ENCODE measurements at places on chromosomes 7 and 10.

DNA sequence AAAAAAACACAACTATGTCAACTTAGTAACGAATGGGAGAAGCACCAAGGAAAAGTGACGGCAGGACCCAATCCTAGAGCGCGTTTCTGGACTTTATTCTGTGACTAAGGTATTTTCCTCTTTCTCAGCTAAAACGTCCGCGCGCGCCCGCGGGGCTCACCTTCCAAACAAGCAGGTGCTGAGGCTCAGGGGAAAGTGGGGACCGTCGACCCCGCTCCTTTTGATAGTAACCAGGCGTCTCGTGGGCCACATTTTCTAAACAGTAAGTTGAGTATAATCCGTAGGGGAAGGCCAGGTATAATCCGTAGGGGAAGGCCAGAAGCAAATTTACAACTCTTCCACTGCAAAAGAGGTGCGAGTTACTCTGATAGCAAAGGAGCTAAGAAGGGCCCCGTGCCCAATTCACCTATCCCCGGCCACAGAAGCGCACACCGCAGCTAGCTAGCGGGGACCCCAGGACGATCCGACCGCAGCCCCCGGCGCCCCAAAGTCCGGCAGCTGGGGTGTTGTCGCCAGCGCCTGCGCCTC, 743 bp downstream of the MKI67 start:
- DNase-seq = no peak

GRCh38 chr7:131583430-131583829, 27.0 kb upstream of the PODXL start:
- no peak for DNase-seq

DNA sequence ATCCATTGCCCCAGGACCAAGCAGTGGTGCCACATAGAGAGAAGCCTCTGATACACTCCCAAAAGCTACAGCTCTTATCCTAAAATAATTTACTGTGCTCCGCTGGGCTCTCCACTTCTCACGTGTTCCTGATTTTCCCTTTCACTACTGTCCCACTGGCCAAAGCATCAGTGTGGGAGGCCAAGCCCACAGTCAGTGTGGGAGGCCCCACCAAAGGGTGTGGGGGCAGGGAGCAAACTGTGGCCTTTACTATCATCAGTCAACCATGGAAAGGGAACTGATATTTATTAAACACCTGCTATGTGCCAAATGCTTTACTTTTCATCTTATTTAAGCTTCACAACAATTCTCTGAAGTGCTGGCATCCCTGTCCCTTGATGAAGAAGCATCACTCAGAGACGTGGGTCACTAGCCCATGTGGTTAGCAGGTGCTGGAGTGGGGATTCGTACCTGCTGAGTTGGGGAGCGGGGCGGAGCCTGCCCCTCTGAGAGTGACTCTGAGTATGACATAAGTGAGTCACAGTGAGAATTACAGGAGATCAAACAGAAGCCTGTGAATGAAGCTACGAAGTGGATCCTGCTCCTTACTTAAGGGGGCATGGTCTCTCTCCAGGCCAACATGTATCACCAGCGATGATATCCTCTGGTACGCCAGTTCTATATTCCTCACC, 50.4 kb downstream of the PYROXD2 start:
- peak; percentile 29 for DNase-seq

GRCh38 chr10:101295261-101295660, 58.7 kb upstream of the BTRC start:
- DNase-seq = no peak

DNA sequence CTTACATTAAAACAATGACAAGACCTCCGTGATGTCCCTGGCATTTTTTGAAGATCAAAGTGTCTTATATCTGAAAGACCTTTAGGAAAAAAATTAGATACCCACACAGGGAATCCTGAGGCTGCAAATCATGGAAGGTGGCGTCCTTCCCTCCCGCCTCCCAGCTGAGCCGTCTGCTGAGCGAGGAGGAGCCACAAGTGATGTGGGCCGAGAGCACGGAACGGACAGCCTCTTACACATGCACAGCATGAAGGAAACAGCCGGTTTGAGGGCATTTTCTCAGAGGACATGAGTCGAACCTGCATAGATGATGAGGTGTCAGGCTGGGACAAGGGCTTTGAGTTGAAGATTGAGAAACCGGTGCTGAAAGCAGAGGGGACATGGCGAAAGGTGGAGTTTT, 163.3 kb downstream of the ADARB2 start:
- DNase-seq = no peak

GRCh38 chr7:137774793-137775201, 72.0 kb downstream of the DGKI start:
- no peak for DNase-seq

GRCh38 chr7:844043-844442, 11.8 kb downstream of the SUN1 start:
- DNase-seq = no peak

GRCh38 chr7:2785071-2785500, 59.0 kb downstream of the GNA12 start:
- DNase-seq = no peak

- no peak for DNase-seq
These were observed 59.1 kb downstream of the ANKRD26 start for GRCh38 chr10:27041196-27041595.

- DNase-seq = no peak
These were observed 18.2 kb upstream of the CDH23 start for GRCh38 chr10:71378336-71379117.

DNA sequence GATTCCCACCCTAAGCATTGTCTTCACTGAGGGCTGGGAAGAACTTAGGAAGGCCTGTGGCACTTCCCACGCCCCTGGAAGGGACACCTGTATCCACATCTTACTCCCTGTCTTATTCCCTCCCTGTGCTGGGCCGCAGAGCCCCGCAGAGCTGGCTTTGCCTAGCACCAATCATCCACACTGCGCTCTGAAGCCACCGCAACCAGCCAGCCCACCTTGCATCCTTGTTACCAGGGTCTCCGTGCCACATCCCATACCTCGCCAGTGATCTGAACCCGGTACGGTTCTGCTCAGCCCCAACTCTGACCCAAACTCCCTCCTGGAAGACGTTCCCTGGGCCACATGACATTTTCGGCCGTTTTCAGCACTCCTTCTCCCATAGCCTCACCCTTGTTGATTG, 101.4 kb upstream of the PITRM1 start:
- no peak for DNase-seq

GRCh38 chr7:64959072-64959747, 31.6 kb downstream of the ZNF117 start:
- no peak for DNase-seq

DNA sequence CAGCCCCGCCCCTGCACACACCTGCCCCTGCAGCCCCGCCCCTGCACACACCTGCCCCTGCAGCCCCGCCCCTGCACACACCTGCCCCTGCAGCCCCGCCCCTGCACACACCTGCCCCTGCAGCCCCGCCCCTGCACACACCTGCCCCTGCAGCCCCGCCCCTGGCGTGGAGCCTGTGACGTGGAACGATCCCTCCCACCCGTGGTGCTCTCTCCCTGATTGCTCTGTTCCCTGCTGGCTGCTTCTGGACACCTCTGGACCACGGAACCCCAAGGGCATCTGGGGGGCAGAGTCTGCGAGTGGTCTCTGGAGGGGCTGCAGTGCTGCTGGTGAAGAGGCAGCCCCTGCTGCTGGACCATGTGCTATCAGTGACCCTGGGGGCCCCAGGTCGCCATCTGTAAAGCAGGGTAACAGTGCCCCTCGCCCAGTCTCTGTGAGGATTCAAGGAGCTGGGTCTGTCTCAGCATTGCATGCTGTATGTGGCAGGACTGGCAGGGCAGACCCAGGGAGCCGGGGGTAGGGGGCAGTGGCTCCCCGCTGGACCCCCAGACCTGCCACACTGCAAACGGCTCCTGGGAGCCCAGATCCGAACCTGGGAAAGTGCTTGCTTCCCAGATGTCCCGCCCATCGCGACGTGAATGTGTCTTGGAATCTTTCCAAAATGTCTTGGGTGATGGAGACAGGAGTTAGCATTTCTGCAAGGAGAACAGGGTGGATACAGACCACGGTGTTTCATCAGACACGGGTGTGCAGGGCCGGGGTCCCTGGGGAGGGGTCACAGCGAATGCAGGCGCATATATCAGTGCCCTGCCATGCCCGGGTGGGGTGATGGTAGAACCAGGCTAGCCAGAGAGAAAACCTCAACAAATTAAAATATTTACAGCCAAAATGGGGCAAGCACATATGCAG, 27.9 kb upstream of the NKX6-2 start:
- DNase-seq = no peak

- peak; percentile 15 for DNase-seq
These were observed 71.9 kb downstream of the WIPF3 start for GRCh38 chr7:29878081-29878688.

DNA sequence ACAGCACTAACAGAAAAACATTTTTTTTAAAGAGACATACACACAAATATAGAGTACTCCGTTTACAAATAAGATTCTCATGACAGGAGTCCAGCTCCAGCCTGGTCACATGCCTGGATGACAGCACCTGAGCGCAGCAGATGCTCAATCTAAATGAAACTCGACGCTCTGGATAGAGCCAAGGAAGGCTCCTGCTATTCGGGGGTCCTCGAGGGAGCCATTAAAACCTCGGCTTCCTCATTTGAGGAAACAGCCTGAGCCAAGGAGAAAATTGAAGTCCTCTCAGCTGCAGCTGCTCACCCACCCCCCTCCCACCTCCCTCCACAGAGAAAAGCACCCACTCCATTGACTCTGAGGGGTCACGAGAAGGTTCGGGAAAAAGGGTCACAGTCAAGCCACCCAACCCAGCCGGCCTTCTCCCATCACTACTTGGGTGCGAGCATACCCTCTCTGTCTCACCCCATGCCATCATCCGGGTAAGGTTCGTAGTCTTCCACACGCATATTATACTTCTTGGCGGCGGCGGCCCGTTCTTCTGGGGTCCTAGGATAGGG, 673 bp downstream of the NDUFB8 start:
- peak; percentile 18 for DNase-seq

DNA sequence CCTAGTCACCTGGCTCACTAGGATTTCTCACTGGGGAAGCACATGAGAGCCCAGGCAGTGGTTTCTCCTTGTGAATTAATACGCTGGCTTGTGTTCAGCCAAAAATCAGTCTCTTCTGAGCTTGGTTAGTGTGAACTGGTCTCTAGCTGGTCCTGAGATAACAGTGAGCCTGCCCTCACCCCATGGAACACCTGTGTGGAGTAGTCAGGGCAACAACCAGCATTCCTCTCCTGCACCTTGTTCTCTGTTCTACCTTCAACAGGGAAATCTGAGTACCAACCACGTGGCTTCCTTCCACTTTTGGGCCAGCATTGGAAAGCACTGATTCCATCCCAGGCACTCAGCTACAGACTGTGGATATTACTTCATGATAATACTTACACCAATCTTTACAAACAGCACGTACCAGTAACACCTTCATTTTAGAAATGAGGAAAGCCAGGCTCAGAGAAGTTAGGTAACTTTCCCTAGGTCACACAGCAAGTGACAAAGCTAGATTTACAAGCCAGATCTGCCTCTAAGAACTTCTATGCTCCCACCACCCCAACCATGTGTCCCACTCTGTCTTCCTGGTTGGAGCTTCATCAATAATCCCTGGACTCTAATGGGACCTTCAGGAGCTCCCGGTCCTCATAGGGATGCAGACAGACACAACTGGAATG, 106.6 kb downstream of the GRID1 start:
- no peak for DNase-seq

All from GM06990 (cell line).